ENCODE measurements at places on chromosomes 3 and 15. TPM values are rescaled to one million over a fixed set of nuclear protein-coding genes. Genes with fewer than 3 reads are reported as not detected.

The ULK4 gene
- 7.6 TPM for total RNA-seq

The SNAPC5 gene
- 16.4 TPM for total RNA-seq

The ERICH6 gene
- total RNA-seq, result not detected

The RGMA gene
- under 0.01 TPM for total RNA-seq

The BLM gene
- 2.4 TPM for total RNA-seq

The IL5RA gene
- not detected for total RNA-seq

The OXTR gene
- total RNA-seq, result 10.7 TPM

The JMJD7 gene
- 2.7 TPM for total RNA-seq

The GOLGA6L9 gene
- 3.7 TPM for total RNA-seq

The CHRNA7 gene
- 1.8 TPM for total RNA-seq

The SLC12A8 gene
- total RNA-seq, result 2.7 TPM

The SGO1 gene
- 5.2 TPM for total RNA-seq

The NECTIN3 gene
- 51.7 TPM for total RNA-seq

The GOLGA6B gene
- not detected for total RNA-seq
